Activated T-helper 1 cell treated with Interleukin-2 at 50 U/mL for 16 hours (primary cell): ENCODE measurements at places on chromosomes 2 and 18.

DNA sequence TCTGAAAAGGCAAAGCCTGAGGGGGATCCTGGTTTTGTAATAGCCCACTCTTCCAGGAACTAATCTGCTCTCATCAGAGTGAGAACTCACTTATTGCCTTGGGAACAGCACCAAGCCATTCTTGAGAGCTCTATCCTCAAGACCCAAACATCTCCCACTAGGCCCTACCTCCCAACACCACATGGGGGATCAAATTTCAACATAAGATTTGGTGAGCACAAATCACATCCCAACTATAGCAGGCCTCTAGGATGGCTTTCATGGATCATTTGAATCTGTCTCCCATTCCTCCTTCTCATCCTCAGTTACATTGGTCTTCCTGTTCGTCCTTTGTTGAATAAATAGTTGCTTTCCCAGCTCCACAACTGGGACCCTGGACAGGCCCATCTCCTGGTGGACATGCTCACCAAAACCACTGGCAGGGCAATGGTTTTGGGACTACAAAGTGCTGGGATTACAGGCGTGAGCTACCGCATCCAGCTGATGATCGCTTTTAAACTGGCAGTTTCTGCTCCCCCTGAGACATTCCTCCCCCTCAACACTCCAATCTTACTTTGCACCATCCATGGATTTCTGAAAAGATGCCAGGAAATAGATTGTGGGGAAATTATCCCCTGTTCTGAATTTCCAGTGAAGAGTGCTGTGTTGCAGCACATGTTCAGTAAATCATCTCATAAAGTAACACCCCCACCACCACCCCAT is 42.6 kb downstream of the MCFD2 start:
- no peak for DNase-seq

DNA sequence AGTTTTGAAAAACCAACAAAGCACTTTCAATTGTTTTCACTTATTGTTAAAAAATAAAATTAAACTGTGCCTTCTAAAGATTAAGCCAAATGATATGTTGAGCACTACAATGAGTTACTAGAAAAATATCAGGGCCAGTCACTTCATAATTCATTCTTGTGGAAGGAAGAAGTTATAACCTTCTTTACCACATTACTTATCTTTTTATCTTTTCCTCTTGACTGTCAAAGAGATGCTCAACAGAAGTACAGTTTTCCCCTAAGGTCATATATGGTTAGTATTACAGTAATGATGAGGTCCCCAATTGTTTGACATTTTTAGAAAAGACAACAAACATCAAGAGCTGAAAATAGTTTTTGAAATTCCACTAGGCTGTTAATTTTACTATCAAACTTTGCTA is 9.4 kb downstream of the PELI1 start:
- no peak for DNase-seq

- no peak for DNase-seq
Observed at GRCh38 chr2:178761759-178762371, 45.4 kb downstream of the TTN start.

DNA sequence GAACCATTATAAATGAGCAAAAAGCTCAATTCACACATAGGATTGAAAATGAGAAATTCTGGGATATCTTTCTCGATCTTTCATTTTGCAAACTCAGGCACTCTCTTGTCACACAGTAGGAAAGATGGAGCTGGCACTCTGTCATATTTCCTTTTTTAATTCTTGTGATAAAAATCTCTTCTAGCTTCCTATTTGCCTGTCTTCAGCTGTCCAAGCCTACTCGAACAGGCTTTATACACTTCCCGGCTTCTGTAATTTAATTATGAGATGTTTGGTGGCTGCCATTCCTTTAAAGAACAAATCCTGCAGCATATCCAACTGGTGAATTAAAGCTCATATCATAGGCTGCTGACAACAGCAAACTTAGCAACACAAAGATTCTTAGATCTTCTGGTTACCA is 1484.3 kb upstream of the PIK3C3 start:
- DNase-seq, result no peak

- DNase-seq, result no peak
Observed at GRCh38 chr18:48206887-48207286, 202.3 kb downstream of the ZBTB7C start.

DNA sequence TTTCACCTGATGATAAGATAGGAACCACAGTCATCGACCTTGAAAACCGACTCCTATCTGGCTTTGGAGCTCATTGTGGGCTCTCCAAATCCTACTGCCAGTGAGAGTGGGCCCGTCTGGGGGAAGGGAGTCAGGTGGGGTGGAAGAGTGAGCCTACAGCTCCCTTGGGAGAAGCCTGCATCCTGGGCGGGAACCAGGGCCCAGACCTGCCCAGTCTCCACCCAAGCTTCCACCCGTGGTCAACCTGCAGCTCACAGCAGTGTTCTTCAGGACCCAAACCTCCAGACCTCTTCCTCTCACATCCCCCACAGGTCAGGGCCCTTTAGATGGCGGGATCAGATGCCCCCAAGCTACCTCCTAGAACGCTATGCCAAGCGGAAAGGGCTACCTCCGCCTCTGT is 40.2 kb downstream of the LMAN2L start:
- no peak for DNase-seq

DNA sequence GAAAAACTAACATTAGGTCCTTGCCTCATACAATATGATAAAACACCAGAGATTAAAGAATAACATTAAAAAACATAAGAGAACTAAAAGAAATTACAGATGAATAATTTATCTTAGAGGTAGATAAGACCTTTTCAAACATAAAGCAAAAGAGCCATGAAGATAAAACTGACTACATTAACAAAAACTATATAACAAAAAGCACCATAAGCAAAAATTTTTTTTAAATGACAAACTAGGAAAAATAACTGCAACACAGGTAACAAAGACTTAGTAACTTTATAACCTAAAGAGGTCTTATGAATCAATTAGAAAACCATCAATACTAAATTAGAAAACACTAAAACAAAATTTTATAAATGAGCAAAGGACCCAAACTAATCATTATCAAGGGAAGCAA is 16.3 kb upstream of the SERTAD2 start:
- DNase-seq, result no peak

- DNase-seq, result no peak
Observed at GRCh38 chr2:138948070-138948539, 167.9 kb upstream of the NXPH2 start.

- DNase-seq, result no peak
Observed at GRCh38 chr2:27281855-27282559, at the start of gene TRIM54. Gene TRIM54, plus strand, starts transcription at chr2:27282429. Its CDS starts 303 bp downstream, at chr2:27282732.

DNA sequence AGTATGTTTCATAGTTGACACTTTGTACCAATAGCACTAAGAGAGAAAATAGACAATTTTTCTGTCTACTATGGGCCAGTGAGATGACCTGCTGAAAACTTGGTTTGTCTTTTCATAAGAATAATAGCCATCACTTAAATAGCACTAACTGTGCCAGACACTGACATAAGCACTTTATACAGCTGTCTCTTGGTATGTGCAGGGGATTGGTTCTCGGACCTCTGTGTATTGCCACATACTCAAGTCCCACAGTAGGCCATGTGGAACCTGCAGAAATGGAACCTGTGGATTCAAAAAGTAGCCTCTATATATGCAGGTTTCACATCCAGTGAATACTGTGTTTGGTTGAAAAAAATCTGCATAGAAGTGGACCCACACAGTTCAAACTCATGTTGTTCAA is 126.7 kb downstream of the XRCC5 start:
- DNase-seq, result no peak

GRCh38 chr18:76747676-76748075 is 74.7 kb upstream of the ZNF236 start:
- DNase-seq, result no peak

DNA sequence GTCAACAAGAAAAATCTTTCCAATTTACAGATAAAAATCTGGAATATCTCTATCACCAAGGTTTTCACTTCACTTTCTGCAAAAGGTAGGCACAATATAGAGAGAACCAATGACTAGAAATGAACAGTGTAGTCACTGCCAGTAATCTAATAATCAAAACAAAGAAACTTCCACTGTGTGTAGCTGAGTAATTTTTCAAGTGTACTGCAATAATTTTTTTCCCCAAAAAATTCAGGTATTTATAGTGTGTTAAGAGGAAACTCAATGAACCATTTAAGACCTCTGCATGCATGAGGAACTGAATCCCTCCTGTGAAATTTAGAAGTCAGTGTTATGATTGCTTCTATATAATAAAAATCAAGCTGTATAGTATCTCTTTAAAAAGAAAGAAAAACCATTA is 121.8 kb downstream of the MEMO1 start:
- no peak for DNase-seq

DNA sequence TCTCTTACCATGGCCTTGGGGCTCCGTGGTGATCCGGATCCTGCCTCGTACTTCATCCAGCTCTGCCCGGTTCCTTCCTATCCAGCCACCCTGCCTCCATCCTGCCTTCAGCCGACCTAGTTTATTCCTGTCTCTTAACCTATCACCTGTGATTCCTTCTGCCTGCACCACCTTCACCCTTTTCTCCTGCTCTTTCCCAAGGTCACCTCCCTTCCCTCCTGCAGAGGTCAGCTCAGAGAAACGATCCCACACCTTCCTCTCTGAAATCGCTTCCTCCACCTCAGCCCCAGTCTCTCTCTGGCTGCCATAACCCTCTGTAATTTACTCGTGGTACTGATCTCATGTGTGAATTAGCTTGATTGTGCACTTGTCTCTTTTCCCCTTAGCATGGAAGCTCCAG is 23.5 kb upstream of the LAPTM4A start:
- DNase-seq, result no peak

- DNase-seq, result no peak
Observed at GRCh38 chr18:21820033-21820810, 79.6 kb downstream of the MIB1 start.

- no peak for DNase-seq
Observed at GRCh38 chr2:134683561-134684112, 35.2 kb downstream of the TMEM163 start.

DNA sequence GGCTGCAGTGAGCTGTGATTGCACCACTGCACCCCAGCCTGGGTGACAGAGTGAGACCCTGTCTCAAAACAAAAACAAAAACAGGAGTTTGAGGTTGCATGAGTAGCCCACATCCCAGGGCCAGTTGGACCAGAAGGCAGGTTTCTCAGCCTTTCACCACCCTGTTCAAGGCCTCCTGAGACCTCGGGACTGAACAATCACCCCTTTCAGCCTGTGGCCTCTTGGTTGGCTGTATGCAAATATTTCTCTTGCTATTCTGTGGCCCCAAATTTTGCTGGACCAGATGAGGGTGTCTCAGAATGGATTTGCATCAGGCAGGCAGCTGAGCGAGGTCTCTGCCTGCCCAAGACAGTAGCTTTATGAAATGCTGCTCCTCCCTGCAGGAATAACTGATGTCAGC is 56.9 kb downstream of the DPYSL5 start:
- DNase-seq, result no peak

DNA sequence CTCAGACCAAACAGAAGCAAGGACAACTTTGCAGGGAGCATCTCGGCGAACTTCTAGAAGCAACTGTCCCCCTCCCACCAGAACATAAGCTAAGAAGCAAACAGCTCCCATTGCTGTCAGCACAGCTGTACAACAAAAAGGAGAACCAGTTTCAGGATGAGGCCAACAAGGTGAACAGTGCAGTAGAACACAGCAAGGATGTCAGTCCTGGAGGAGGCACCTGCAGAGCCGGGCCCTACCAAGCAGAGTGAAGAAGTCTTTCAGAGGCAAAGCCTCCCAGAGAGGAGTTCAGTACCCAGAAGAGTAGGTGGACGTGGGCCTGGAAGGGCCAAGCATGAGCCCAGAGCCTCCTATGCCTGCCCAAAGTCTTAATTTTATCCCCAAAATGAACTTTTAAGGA is 1.0 kb downstream of the PASK start:
- DNase-seq, result no peak

DNA sequence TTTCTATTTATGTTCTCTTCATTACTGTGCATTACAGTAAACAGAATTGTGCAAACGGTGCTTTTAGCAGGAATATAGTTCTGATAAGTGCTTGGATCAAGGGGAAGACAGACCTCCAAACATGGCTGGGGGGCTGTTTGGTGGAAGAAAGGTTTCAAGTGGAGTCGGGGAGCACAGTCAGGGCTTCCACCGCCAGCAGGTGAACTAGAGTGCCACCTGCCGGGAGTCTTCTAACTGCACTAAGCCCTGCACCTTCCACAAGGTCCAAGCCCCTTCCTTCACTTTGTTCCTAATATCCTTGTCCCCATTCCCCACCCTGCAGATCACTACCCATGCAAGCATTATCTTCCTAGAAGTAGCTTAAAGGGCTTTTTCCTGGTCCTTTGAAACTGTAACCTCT is 11.1 kb downstream of the ONECUT2 start:
- DNase-seq, result no peak

- DNase-seq, result no peak
Observed at GRCh38 chr18:73670039-73670438, 477.6 kb downstream of the FBXO15 start.

GRCh38 chr2:218961651-218962570 is 2.4 kb downstream of the CDK5R2 start:
- DNase-seq, result no peak

DNA sequence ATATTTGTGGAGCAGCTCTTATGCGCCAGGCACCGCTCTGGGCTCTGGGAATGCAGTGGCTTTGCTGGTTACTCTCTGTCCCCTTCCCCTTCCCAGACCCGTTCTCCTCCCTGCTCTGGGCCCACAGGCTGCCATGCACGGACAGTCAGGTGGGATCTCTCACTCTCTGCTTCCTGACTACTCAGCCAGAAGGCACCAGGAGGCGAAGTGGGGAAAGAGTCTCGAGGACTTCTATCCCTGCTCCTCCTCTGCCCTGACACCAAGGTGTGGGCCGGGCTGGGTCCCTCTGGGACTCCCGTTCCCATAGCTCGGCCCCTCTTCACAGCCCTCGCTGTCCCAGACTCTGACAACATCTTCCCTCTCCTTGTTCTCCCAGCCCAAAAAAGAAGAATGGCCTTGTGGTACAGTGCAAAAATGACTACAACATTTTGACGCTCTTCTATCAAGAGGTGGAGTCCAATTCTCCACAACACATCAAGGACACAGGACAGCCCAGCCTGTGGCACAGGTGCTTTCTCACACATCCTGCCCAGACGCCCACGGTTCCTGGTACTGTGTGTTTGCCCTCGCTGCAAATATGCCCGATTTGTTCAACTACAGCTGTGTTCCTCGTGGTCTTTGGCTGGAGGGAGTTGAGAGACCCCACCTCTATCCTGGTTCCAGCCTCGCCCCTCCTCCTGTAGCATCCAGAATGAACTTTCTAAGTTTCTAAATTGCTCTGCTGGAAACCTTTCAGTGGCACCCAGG is 14.0 kb upstream of the DUSP2 start:
- no peak for DNase-seq

- no peak for DNase-seq
Observed at GRCh38 chr2:83602753-83603152, 856.3 kb downstream of the SUCLG1 start.

DNA sequence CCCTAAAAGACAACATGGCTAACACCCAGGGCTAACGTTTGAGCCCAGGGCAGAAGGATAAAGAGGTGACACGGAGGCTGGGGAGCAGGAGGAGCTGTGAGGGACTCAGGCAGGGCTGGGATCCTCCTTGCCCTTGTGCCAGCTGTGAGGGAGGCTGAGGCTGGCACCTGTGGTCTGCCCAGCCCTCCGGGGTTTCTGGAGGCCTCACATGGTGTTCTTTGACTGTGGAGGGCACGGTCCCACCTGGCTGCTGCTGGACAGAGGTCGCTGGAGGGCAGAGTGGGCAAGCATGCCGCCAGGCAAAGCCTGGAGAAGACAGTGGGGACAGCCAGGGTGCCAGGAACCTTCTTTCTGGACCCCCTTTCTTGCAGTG is 26.8 kb upstream of the CNNM3 start:
- DNase-seq, result no peak
